ENCODE measurements at places on chromosomes 16 and 17.

DNA sequence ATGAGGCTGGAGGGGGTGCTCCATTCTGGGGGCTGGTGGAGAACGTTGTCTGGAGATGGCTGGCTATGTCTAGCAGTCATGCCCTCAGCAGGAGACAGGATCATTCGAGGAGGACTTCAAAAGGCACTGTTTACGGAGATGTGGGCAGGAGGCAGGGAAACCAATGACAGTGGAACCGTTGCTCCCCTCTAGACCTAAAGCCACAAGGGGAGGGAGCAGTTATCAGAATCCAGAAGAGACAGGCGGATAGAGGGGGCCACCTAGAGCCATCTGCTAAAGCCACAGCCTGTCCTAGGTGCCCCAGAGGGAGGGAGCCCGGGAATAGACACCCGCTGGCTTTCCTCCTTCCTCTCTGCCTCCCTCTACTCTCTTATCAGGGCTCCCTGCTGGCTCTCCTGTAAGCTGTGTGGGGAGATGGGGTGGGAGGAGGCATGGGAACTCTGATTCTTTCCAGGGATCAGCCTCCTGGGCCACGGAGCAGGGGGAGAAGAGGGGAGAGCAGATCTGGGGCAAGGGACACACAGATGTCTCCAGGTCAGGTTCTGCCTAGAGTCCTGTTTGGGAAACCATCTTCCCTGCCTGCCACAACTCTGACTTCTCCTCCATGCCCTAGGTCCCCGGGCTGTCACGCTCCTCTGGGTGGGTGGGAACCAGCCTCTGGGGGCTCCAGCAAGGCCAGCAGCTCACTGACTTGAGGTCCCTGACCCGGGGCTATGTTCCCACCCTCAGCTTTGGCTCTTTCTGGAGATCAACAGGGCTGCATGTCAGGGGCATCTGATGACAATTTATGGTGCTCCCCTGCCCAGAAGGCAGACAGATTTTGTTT lies 42.3 kb downstream of the IRX3 start:
- DNase-seq, result no peak

- peak; percentile 63 for DNase-seq
These were observed 43.9 kb upstream of the TEX2 start for GRCh38 chr17:64306850-64307463.

DNA sequence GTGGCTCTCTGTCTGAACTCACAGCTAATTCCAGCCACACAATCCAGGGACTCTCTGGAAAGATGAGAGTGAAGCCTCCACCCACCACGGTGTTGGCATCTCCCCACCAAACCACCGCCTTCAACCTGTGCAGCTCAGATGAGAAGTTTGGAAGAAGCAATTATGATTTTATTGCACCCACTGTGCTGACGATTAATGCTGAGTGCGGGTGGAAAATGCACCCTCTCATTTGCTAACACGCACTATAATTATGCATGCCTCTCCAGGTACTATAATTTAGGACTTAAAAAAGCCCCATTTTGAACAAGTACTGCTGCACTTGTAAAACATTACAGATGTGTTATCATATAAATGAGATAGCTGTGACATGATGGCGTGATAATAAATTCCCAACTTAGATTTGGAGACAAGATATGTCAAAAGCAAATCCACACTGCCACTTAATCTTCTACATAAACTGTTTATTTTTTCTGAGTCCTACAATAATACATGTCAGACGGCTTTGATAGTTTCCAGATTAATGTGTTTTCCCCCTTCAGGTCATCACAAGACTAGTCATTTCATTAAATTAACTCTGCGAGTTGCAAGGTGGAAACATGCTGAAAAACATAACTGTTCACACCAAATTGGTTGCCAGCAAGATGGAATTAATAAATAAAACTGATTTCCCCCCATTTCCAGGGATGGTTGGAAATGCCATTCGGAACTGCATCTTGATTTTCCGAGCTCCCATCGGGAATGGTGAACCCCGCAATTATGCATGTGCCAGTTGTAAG lies 466.5 kb upstream of the MAF start:
- no peak for DNase-seq

DNA sequence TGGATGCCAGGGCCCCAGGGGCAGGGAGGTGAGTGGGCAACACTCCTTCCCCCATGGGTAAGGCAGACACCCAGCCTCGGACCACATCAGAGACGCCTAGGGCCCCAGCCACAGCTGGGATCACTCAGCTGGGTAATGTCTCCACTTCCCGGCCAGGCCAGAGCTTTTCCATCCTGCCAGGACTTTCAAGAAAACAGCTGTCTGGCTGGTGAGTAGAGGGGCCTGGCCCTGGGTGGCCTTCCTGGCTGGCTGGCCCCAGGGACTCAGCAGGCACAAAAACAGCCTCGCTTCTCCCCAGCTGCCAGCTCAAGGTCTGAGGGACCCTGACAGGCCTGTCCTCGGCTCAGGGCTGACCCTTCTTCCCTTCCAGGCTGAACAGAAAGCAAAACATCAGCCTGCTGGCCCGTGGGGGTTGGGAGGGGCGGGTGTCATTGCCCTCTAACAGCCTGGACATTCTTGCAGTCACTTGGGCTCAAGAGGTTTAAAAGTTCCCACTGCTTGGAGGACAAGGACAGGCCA lies 45.3 kb upstream of the JPH3 start:
- DNase-seq, result no peak

- DNase-seq, result no peak
These were observed 121.1 kb downstream of the SPACA3 start for GRCh38 chr17:33112763-33113162.

- DNase-seq, result no peak
These were observed 6.2 kb downstream of the IL32 start for GRCh38 chr16:3071655-3072054.

DNA sequence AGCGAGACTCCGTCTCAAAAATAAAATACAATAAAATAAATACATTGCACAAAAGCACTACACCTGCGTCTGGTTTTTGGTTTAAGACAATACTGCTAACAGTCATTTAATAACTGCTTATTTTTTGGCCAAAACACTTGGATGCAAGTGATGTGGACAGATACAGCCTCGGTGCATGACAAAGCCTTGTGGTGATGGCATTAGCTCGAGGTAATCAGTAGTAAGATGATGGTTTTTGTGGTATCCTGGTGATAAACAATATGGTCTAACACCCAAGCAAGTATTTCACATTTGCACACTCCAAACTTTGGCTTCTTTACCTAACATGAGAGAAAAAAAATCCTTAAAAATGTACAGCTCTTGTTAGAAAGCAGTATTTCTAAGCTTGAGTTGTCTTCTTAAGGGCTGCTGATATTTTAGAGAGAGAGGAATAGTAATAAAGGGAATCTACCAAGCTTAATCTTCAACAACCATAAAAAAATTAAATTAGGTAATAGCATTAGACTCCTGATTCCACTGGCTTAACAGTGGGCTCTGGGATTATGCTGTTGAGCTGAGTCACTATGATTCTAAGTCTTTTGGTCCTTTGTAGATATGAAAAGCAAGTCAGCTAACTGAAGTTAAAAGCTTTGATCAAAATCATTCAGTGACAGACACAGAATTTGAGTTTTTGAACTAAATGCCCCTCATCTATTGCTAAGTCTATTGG lies 111.1 kb downstream of the VPS53 start:
- DNase-seq, result no peak

DNA sequence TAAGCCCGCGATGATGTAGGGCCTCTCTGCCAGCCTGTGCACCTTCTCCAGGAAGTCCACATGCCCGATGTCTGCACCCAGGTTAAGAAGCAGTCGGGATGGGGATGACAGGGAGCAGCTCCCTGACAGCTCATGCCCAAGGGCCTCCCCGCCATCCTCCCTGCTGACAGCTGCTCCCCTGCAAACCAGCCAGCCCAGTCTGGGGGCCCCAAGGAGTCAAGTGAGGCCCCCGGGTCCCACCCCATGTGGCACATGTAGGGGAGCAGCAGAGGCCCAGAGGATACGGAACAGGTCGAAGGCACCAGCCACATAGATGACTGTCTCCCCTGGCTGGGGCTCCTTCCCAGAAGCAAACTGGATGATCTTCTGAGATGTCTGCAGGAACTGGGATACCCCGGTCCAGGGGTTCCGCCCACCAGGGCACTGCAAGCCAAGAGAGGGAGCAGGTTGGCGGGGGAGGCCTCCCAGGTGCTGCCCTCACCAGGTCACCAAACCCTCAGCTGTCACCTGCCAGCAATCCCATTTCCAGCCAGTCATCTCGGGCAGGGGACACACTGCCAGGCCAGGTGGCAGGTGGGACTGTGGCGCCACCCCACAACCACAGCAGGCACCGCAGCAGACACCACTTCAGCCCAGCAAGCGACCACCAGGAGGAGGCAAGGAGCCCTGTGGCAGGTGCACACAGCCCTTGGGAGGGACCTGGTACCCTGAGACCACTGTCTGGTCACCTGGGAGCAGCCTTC lies 4.6 kb downstream of the PCYT2 start:
- no peak for DNase-seq

DNA sequence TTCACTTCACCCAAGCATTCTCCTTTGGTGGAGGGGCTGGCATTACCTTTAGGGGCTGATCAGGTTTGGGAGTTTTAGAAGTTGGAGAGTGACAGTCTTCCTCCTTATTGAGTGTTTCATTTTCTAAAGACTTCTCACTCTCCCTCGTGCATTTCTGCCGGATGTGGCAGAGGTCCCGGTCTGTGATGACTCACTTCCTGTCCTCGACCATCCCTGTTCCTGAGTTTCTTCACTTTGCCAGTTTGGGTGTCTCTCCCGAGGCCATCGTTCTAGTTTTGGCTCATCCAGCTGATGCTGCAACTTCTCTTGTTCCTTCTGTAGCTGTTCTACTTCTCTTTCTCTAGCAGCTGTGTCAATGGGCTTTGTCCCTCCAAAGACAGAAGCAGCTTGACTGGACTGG lies 104.3 kb downstream of the PHKB start:
- DNase-seq, result no peak

DNA sequence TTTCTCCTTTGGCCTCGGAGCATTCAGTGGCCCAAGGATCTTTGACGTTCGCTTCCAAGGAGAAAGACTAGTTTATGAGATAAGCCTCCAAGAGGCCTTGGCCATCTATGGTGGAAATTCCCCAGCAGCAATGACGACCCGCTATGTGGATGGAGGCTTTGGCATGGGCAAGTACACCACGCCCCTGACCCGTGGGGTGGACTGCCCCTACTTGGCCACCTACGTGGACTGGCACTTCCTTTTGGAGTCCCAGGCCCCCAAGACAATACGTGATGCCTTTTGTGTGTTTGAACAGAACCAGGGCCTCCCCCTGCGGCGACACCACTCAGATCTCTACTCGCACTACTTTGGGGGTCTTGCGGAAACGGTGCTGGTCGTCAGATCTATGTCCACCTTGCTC lies 1.4 kb downstream of the AOC3 start:
- no peak for DNase-seq

- no peak for DNase-seq
These were observed 53.8 kb downstream of the CEP112 start for GRCh38 chr17:66138120-66138519.

DNA sequence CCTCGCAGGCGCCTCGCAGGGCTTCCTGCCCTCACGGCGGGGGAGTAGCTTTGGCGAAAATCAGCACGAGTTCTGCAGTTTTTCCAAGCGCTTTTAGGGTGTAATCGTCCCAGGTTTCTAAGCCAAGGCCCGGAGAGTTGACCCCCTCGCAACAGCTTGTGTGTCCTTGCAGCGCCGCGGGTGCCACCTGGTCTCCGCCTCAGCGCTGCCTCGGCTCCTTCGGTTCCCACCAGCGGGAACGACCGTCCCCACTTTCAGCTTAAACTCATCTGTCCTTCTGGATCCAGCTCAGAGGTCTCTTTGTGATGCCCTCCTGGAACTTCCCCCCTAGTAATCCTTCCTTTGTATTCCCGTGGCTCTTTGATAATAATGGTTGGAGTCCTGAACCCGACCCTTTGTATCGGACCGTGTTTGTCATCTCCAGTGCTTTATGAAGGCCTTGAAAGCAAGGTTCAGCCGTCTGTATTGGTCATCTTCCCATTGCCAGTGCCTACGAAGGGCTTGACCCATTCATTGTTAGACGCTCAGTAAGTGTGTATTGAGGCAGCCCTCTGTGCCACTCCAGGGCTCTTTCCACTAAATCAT lies 858 bp upstream of the SMARCE1 start:
- no peak for DNase-seq

- DNase-seq, result peak; percentile 86
These were observed 6.6 kb downstream of the PHB1 start for GRCh38 chr17:49407981-49408501.

DNA sequence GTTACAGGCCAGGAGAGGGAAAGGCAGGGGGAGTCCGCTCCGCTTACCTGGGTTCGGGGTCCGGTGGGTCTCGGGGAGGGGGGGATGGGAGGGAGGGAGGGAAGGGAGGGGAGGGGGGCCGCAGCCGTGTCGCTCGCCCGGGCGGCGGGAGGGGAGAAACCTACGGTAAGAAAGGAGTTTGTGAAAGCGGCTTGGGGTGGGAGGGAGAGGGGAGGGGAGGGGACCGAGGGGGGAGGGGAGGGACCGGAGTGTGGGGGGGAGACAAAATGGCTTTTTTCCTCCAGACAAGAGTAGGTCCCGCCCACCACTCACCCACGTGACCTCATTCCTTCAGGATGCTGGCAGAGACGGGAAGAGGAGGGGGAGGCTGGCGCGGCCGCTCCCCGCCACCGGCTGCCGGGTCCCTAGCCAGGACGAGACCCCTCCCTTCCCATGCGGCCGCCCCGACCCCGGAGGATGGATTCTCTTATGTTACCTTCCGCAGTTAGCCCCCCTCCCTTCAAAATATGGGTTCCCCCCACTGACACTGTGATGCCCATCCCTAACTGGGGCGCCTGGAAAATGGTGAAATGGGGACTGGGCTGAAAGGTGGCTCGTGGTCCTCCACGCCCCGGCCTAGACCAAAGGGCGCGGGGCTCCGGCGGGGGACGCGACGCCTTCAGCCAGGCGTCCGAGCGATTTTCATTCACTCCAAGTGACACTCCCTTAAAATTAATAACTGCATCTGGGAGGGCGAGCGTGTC lies at the start of gene PCGF2:
TSS of gene PCGF2 (minus strand) at position 188 of the 743 bp plus-strand sequence. CDS start 7,934 bp downstream, outside the sequence.
- DNase-seq, result no peak

- DNase-seq, result no peak
These were observed 48.3 kb downstream of the BAIAP2 start for GRCh38 chr17:81083125-81083765.

DNA sequence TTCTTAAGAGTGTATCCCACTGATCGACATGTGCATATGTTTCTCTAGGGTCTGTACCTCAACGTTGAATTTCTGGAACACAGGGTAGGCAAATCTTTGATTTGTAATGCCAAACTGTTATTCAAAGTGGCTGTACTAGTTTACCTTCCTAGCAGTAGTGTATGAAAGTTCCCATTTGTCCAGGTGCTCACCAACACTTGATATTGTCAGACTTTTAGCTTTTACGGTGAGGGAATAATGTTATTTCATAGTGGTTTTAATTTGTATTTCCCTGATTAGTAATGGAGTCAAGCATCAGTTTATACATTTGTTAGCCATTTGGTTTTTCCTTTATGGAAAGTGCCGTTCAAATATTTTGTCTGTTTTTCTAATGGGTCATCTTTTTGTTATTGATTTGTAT lies 20.3 kb downstream of the GSDMB start:
- DNase-seq, result no peak

- no peak for DNase-seq
These were observed 613.7 kb downstream of the TMEM114 start for GRCh38 chr16:7976563-7976962.

DNA sequence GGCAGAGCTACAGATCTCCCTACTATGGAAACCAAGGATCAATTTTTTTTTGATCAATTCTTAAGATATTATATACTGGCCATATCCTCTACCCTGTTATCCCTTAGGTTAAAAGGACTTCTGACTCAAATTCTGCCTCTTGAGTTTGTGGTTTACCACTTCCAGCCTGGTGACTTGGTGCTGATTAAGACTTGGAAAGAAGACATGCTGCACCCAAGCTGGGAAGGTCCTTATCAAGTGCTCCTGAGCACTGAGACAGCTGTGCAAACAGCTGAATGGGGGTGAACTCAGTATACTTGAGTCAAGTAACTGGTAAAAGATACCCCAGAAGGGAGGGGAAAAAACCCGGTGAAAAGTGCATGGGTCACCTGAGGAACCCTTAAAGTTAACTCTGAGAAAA lies 20.5 kb upstream of the SPACA3 start:
- no peak for DNase-seq
